ENCODE measurements at places on chromosomes 5 and 9.

- no peak for DNase-seq
Observed at GRCh38 chr5:58012102-58012501, 447.8 kb downstream of the PLK2 start.

GRCh38 chr5:89694026-89694550, 715.5 kb downstream of the CETN3 start:
- DNase-seq = peak; percentile 14

- DNase-seq = no peak
Observed at GRCh38 chr5:175743676-175744210, 85.9 kb downstream of the HRH2 start.

DNA sequence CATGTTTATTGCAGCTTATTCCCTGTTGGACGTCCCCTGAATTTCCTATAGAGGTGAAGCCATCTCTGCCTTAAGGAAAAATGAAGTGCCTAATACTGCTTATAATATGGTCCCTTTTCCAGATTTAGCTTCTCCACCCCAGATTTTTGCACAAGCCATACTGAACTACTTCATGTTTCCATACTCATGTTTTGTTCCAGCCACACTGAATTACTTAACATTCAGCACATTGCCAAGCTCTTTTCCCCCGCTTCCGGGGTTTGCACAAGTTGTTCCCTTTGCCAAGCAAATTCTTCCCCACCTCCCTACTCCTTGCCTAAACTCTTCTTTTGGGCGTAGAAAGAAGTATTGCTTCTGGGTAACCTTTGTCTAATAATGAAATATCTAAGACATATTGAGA, 1.7 kb upstream of the CNTRL start:
- DNase-seq = peak; percentile 62

DNA sequence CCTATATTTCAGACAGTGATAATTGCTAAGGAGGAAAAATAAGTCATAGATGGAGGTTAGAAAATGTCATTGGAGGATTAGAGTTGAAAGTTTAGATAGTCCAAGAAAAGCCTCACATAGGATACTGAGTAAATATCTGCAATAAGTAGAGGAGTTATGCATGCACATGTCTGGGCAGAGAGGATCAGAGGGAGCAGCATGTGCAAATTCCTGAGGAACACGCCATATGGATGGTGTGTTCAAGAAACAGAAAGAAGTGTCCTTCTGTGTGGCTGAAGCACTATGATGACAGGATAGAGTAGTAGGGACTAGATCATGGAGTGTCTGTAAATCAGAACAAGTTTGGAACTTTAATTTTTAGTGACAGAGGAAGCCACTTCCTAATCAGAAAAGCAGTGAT, 52.2 kb downstream of the SGCD start:
- no peak for DNase-seq

- DNase-seq = no peak
Observed at GRCh38 chr5:40397091-40397490, 282.6 kb upstream of the PTGER4 start.

- no peak for DNase-seq
Observed at GRCh38 chr9:36796671-36797419, 224.2 kb downstream of the MELK start.

- DNase-seq = no peak
Observed at GRCh38 chr9:93808115-93809029, 146.8 kb downstream of the BARX1 start.

- peak; percentile 50 for DNase-seq
Observed at GRCh38 chr9:16312116-16312515, 558.4 kb downstream of the BNC2 start.

GRCh38 chr9:137198051-137198901, 2.3 kb downstream of the TPRN start:
- DNase-seq = no peak

DNA sequence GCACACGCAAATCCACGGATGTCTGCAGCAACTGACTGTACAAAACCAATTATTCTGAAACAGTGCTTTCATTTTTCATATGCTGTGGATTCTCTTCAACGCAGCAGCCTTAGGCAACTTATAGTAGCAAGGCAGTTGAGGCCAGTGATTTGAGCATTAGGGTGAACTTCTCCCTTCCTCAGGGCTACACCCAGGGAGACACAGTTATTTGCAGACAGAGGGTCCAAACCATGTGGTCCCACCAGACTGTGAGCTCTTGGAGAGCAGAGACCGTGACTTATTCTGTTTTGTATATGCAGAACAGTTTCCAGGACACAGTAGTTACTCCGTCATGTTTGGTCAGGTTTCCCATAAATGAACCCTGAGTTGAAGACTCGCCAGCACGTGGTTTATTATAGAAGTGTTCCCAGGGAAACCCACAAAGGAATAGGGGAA, 19.0 kb upstream of the WHRN start:
- no peak for DNase-seq

DNA sequence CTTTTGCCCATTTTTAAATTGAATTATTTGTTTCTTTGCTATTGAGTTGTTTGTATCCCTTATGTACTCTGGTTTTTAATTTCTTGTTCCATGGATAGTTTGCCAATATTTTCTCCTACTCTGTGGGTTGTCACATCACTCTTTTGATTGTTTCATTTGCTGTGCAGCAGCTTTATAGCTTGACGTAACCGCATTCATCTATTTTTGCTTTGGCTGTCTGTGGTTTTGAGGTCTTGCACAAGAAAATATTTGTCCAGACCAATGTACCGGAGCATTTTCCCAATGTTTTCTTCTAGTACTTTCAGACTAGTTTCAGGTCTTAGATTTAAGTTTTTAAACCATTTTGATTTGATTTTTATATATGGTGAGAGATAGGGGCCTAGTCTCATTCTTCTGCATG, 36.2 kb upstream of the ZNF366 start:
- DNase-seq = peak; percentile 62

GRCh38 chr5:67985686-67986387, 229.7 kb upstream of the PIK3R1 start:
- DNase-seq = no peak

DNA sequence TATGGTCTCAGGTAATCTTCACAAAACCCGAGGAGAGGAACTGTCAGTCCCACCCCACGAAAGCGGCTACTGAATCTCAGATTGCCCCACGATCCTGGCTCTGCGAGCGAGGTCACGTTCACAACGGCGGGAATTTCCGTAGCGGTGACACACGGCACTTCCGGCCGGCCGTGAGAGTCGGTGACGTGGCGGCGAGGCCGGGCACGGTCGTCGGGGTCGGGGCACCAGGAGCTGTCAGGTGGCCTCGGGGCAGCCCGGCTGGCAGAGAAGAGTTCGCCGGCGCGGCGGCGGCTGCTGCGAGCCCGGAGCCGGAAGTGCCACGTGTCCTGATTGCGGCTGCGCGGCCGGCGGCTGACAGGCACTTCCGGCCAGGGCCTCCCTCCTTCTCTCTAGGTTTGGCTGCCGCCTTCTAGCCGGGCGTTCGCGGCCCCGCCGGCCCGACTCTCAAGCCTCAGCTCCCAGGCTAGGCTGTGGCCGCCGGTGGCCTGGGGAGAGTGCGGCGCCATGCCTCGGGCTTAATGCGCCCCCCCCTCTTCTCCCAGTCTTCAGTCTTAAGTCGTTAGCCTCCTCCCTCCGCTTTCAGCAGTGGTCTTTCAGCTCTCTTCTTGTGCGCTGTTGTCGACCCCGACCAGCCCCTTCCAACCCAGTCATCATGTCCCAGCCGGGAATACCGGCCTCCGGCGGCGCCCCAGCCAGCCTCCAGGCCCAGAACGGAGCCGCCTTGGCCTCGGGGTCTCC, at the start of gene SEC24A:
Gene SEC24A, plus strand, starts transcription at position 361 of the 738 bp plus-strand sequence. Its CDS starts 292 bp downstream, at position 653.
- peak; percentile 57 for DNase-seq

GRCh38 chr5:68306361-68307014, 90.9 kb downstream of the PIK3R1 start:
- DNase-seq = no peak

GRCh38 chr5:92328584-92329259, 945.6 kb upstream of the ARRDC3 start:
- no peak for DNase-seq

DNA sequence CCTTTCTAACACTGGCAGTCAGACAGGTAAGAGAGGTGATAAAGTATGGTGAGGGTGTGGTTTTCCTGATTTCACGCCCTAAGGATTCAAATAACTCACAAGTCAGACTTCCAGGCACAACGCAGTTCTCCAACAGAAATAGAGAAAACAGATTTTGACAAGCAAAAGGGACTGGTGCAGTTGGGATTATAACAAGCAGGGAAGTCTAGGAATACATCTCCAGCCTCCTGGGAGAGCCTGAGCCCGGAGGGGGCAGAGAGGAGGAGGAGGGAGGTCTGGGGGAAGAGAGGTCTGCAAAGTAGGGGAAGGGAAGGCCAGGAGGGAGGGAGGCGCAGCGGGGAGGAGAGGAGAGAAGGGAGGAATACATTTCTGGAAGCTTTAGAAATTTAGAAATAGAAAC, 1.6 kb downstream of the CMBL start:
- no peak for DNase-seq

- no peak for DNase-seq
Observed at GRCh38 chr5:86748538-86749105, 130.9 kb downstream of the COX7C start.

- no peak for DNase-seq
Observed at GRCh38 chr9:126020836-126021235, 273.7 kb downstream of the PBX3 start.

DNA sequence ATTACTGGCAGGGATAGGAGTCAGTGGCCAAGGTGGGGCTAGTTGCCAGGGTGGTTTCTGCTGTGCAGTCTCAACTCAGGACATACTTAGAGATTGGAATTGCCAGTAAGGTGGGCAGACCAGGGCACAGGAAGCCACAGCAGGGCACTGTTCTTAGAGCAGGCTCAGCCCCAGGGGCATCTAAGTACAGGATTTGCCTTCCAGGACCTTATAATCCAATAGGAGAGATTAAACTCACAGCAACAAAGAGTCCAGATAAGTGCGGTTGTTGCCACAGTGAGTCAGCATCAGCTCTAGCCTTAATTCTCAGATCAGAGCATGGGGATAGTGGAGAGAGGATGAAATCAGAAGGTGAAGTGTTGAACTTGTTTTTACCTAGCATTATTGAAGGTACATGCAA, 265.8 kb upstream of the TRPC7 start:
- DNase-seq = no peak

GRCh38 chr5:112239996-112240395, 179.1 kb downstream of the EPB41L4A start:
- DNase-seq = no peak

- DNase-seq = peak; percentile 71
Observed at GRCh38 chr5:10789021-10789420, 28.0 kb upstream of the DAP start.

GRCh38 chr9:110590816-110591215, 11.3 kb upstream of the SVEP1 start:
- no peak for DNase-seq

- no peak for DNase-seq
Observed at GRCh38 chr5:149110406-149110805, 30.9 kb upstream of the ABLIM3 start.

DNA sequence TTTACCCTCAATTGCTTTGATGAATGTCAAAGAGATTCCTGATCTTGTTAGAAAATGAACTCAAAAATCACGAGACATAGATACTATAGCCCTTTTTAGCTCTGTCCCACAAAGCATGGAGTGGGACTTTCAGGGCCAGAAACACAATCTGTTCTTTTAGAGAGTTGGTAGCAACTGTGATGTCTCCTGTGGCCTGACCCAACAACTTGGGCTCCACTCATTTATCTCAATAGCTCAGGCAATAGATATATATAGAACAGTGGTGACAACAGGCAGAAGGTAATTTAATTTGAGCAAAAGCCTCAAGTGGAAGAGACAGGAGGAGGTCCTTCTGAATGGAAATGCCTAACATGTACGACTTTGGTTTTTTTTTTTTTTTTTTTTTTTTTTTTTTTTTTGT, 25.2 kb downstream of the TLR4 start:
- DNase-seq = no peak

DNA sequence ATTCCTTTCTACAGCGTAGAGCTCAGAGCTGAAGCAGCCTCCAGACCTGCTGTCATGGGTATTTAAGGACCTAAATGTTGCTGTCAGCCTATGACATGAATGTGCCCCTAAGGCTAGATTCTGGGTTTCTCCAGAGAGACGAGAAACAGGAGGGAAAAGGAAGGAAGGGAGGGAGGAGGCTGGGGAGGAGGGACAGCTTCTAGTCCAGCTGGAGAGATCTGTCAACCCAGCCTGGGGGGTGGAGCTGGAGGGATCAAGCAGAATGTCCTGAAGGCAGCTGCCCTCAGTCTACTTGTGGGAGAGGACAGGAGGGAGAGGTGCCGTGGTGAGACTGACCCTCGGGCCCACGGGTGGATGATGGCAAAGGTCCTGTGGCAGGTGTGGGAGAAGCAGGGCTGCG, 1.1 kb upstream of the DBH start:
- DNase-seq = no peak

GRCh38 chr5:14713476-14714390, 49.2 kb downstream of the OTULIN start:
- no peak for DNase-seq

- no peak for DNase-seq
Observed at GRCh38 chr5:168860503-168860902, 281.3 kb upstream of the PANK3 start.

GRCh38 chr5:150046031-150046430, 40.3 kb downstream of the CSF1R start:
- DNase-seq = no peak

- no peak for DNase-seq
Observed at GRCh38 chr5:20360263-20360662, 372.3 kb upstream of the CDH18 start.

DNA sequence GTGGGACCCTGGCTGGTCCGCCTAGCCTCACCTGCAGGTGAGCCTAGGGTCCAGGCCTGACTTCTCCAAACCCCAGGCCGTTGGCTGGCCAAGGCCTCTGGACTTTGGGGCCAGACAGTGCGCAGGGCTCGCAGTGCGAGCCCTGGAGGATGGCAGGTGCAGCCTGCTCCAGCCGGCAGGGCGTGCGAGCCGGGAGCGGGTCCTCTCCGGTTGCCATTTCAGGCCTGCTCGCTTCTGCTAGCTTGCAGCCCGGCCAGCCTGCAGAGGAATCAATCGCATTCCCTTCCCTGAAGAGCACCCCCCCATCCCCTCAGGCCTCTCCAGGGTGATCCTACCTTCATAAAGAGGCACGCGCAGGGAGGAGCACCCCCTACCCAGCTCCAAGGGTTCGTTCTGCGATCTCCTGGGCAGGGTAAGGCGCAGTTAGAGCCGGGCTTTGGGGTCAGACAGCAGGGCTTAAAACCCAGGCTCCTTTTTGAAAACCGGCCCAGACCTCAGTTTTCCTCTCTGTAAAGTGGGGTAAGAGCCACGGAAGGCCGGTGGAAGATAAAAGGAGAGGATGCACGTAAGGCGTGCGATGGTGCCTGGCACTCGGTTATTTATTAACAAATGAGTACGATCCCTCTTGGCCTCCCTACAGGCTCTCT, 6.2 kb downstream of the BARHL1 start:
- DNase-seq = no peak

- DNase-seq = no peak
Observed at GRCh38 chr9:104099630-104100029, 5.5 kb downstream of the SMC2 start.

GRCh38 chr9:112743216-112743836, 7.2 kb upstream of the SNX30 start:
- no peak for DNase-seq
